Epithelial cell of esophagus (primary cell): ENCODE measurements at places on chromosomes 5 and 9.

- DNase-seq, result peak; percentile 58
Measured at GRCh38 chr9:121404906-121405305, 34.9 kb upstream of the STOM start.

- DNase-seq, result no peak
Measured at GRCh38 chr9:72467766-72468738, 53.4 kb upstream of the TMC1 start.

DNA sequence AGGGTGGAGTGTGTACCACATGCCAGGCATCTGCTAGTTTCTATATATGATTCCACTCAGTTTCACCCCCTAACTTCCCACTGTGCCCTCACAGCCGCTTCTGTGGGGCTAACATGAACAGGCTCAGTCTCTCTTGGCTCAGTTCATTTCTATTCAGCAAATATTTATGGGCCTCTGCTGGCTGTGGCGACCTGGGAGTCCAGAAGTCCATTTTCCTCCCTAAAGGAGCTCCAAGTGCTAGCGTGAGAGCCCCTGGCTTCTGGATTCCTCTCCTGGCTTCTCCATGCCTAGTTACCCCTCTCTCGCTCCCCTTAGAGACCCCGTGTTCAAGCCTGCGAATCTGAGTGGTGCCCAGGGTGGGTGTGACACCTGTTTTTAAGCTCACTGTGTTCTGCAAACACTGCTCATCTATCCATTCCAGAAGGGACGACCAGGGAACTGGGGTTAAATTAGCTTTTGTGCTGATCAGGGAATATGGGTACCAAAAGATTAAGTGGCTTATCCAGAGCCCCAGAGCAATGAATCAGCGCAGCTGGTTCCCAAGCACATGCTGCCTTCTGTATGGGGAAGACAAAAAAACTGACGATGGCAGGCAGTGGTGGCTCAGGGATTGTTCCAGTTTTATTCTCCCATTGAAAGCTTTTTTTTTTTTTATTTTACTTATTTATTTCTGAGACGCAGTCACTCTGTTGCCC, 57.6 kb downstream of the HMCN2 start:
- no peak for DNase-seq

- DNase-seq, result no peak
Measured at GRCh38 chr5:8059337-8059736, 190.4 kb downstream of the MTRR start.

- no peak for DNase-seq
Measured at GRCh38 chr9:24036459-24036858, 210.4 kb upstream of the ELAVL2 start.

GRCh38 chr9:21591221-21592062, 109.3 kb upstream of the IFNE start:
- peak; percentile 98 for DNase-seq

- DNase-seq, result no peak
Measured at GRCh38 chr5:33161421-33161820, 279.3 kb upstream of the TARS1 start.
